ENCODE measurements at places on chromosomes 6 and 20. TPM values are rescaled to one million over a fixed set of nuclear protein-coding genes. Genes with fewer than 3 reads are reported as not detected.

- H3K4me3 ChIP-seq: no peak overlapping the region
- no peaks in the 10 kb centered on the region for H3K27me3 ChIP-seq
- no peaks in the 10 kb centered on the region for H3K36me3 ChIP-seq
Measured at GRCh38 chr20:57200882-57201695, 65.4 kb downstream of the BMP7 start.

DNA sequence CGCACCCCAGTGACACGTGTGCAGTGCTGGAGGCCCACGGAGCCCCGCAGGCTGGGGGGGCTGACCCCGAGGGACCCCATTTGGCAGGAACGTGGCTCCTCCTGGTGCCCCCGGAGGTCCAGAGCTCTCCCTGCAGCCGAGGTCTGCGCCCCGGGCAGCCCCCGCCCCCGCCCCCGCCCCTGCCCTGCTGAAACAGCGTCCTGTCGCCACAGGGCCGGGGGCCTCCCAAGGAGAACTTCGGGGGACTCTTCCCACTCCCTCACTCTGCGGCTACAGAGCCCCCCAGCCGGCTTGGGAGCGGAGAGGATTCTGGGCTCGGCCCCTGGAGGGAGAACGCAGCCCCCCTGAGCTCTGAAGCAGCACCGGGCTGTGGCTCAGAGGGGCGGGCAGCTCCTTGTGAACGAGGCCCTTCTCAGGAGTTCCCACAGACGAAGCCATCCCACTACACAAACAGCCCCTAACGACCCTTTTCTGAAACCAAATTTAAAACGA is 115.2 kb downstream of the DLL1 start:
- no peak overlapping the region for H3K27ac ChIP-seq
- no peak overlapping the region for H3K4me3 ChIP-seq
- H3K27me3 ChIP-seq: no peaks in the 10 kb centered on the region
- no peak for DNase-seq
- H3K4me1 ChIP-seq: no peaks in the 10 kb centered on the region

GRCh38 chr6:6287415-6287814 is 33.0 kb downstream of the F13A1 start:
- no peak for DNase-seq
- no peaks in the 10 kb centered on the region for H3K36me3 ChIP-seq
- no peaks in the 10 kb centered on the region for H3K4me1 ChIP-seq
- H3K4me3 ChIP-seq: no peak overlapping the region
- no peaks in the 10 kb centered on the region for H3K27me3 ChIP-seq
- no peak overlapping the region for H3K27ac ChIP-seq

Gene NDUFAF4
- total RNA-seq: 7.4 TPM

DNA sequence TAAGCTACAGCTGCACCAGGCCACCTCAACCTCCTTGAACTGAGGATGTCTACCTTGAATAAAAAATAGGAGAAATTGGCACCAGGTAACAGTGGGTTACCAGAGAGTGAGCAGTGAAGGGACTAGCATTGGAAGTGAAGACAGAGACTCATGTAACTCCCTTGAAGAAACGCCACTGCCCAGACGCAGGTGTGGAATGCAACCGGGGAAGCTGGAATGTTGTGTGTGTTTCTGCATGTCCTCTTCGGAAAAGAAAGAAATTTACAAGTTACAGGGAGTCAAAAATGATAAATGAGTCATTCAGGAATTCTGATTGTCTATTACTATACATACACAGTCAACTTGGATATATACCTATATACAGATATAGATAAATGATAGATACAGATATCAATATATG is 514.7 kb upstream of the AGPAT4 start:
- no peak overlapping the region for H3K27ac ChIP-seq
- H3K36me3 ChIP-seq: no peaks in the 10 kb centered on the region
- DNase-seq: no peak

DNA sequence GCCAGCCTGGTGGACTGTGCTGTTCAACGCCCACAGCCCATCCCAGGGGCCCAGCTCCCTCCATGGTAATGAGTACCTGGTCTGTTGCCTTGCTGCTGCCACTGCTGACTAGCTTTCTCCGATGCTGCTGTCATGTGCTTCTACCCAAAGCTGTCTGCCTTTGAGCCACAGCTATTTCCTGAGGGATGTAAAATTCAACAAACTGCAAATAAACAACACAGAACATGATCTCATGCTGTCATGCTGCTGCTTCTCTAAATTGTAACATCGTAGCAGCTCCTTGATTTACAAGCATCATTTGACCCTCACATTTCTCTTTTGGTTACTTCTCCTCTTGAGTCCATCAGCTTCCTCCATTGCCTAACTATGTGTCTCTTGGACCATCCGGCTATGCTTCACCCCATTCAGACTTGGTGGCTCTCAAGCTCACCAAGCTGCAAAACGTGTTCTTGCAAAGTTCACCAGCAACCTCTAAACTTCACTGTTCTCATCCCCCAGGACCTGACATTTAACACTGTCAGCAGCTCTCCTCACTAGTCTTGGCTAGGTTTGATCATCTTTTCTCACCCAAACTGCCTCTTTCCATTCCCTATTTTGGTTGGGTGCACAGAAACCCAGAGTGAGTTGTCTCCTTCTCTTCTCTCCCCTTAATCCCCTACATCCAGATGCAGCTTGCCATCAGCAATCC is 54.6 kb downstream of the FYN start:
- H3K27ac ChIP-seq: no peak overlapping the region
- peaks cover 6% of the 10 kb centered on the region for H3K4me1 ChIP-seq
- H3K27me3 ChIP-seq: no peaks in the 10 kb centered on the region
- DNase-seq: peak; percentile 34
- no peak overlapping the region for H3K4me3 ChIP-seq

DNA sequence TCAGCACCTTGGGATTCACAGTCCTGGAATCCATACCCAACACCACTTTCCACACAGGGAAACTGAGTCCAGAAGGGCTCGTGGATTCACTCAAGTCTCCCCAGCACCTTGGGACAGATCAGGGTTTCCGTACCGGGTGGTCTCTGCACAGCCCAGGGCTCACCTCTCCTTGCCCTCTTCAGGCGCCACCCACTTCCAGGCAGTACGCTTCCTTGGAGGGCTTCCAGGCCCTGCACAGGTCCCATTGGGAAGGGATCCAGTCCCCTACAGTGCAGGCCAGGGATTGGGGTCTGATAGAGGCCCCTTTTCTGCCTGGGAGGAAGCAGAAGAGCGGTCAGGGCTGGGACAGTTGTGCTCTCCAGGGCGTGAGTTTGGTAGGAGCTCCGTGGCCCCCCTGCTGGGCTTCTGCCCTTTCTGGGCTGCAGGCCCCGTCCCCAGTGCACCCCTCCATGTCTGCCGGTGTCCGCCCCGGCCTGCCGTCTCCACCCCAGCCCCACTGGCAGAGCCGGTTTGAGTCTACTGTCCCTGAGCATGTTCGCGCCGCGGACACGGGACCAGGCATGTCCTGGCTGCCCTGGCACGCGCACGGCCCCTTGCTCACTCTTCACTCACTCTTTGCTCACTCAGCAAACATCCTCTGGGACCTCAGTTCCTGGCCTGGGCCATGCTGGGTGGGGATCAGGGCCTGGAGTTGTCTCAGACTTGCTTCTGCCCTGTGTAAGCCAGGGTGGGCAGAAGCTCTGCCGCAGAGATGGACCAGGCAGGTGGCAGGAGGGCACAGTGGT is 12.6 kb downstream of the SRC start:
- H3K27ac ChIP-seq: no peak overlapping the region
- no peaks in the 10 kb centered on the region for H3K27me3 ChIP-seq
- DNase-seq: no peak
- no peaks in the 10 kb centered on the region for H3K36me3 ChIP-seq

- no peaks in the 10 kb centered on the region for H3K27me3 ChIP-seq
- no peak overlapping the region for H3K4me3 ChIP-seq
- peaks cover 18% of the 10 kb centered on the region for H3K36me3 ChIP-seq
- H3K4me1 ChIP-seq: peaks cover 3% of the 10 kb centered on the region
- DNase-seq: no peak
Measured at GRCh38 chr6:32845384-32845884, 1.6 kb upstream of the PSMB8 start.

DNA sequence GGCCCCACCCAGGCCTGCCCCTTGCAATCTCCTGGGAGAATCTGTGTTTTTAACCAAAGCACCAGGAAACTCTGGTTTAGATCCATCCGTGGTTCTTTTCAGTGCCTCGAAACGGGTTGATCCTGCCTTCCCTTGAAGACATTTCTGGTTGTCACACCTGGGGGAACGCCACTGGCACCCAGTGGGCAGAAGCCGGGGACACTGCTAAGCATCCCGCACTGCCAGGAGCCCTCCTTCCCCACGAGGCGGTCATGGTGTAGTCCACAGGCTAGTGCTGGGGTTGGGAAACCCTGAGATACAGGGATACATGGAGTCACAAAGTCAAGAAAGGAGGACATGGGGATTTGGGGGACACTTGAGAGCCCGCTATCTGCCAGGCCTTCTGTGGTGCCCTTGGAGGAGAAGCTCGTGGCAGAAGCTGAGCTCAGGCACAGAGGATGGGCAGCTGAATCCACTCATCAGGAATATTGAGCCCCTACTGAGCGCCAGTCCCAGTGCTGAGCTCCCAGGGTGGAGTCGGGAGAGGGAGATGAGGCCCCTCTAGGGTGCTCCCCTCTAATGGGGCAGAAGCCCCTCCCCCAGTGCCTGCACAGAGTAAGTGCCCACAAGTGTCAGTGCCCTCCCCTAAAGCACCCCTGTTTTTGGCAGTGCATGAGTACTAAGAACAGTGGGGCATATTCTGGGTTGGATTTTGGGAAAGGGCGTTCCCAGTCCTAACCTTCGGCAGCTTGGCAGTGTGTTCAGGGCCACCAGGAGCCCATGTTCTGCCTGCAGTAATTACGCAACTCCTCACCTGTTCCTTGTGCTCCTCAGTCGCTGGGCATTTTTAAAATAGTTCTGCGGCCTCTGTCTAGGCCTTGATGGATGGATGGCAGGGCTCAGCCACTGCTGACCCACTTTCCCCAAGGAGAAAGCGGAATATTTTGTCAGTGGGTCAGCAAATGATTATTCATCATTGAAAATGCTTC is 25.6 kb upstream of the PHACTR3 start:
- no peak overlapping the region for H3K27ac ChIP-seq
- H3K4me1 ChIP-seq: no peaks in the 10 kb centered on the region
- H3K36me3 ChIP-seq: no peaks in the 10 kb centered on the region
- no peak for DNase-seq

DNA sequence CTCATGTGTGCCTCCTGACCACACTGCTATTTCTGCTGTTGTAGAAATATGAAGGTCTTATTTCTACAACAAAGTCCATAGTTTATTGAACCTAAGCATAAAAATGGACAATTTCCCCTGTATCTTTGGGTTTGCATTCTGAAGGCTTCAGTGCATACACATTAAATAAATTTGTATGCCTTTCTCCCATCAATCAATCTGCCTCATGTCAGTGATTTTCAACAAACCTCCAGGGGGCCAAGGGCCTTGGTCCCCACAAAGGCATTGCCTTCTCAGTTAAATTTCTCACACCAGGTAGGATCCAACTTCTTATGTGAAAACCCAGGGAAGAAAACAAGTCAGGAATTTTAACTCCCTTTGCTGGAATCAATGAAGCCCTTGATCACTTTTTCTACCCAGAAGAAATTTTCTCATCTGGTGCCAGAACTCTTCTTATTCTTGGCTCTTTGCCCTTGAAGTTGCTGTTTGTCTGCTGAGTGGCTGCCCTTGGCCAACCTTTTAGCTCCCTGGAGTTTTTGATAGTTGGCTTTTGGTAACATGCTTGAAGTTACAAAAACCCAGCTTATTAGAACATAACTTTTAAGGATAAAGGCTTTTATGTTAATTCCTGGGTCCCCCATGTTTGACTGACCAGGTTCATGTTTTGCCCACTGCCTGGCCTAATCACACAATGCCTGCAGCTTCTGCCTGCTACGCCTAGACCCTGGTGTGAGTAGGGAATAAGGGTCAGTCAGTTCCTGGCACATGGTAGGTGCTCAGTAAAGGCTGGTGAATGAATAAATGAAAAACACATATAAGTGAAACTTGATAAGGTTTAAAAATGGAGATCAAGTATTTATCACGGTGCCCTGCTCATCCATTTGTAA is 37.0 kb downstream of the SHLD1 start:
- no peak overlapping the region for H3K27ac ChIP-seq
- H3K27me3 ChIP-seq: no peaks in the 10 kb centered on the region
- H3K4me3 ChIP-seq: no peak overlapping the region
- peak; percentile 66 for DNase-seq

- H3K27me3 ChIP-seq: no peaks in the 10 kb centered on the region
- H3K36me3 ChIP-seq: no peaks in the 10 kb centered on the region
- H3K4me3 ChIP-seq: no peak overlapping the region
- H3K27ac ChIP-seq: no peak overlapping the region
- DNase-seq: no peak
- H3K4me1 ChIP-seq: peaks cover 10% of the 10 kb centered on the region
Measured at GRCh38 chr6:54284161-54284860, 23.9 kb upstream of the TINAG start.

DNA sequence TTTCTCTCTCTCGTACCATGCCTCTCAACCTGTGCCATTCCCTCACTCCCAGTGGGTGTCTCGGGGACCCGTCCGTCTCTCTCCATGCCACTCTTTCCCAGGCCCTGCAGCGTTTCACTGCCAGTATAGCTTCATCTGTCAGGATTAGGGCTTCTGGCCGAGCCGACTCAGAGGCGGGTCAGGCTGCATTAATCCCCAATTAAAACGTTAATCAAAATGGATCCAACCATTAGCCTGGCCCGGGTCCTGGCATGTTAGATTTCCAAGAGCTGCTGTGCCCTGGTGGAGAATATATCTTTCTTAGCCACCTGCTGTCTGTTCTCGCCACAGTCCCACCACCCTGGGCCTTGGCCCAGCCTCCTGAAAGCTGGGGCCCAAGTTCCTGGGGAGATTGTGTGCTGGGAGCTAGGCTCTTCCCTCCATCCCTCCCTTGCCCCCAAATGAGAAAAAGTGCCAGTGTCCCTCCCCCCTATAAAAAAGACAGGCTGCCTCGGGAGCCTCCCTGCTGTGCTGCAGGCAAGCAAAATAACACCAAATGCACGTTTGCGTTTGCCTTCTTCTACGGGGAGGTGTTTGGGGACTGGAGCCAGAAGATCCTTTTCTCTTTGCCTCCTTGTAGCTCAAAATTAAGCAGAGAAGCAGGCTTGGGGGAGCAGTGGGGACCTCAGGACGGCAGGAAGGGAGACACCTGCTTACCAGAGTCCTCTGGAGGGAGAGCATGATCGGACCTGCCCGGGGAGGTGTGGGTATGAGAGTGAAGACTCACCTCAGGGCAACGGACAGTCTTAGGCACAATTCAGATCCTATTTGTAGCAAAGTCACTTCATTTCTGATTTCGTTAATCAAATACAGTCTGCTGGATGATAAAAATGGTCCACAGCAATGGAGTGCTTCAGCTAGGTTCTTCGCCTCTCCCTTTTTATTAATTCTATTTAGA is 3.0 kb downstream of the KCNG1 start:
- DNase-seq: no peak
- peaks cover 6% of the 10 kb centered on the region for H3K4me1 ChIP-seq
- peaks cover 18% of the 10 kb centered on the region for H3K27me3 ChIP-seq
- no peak overlapping the region for H3K4me3 ChIP-seq
- H3K27ac ChIP-seq: no peak overlapping the region
- no peaks in the 10 kb centered on the region for H3K36me3 ChIP-seq

Gene CGA
- total RNA-seq: not detected

DNA sequence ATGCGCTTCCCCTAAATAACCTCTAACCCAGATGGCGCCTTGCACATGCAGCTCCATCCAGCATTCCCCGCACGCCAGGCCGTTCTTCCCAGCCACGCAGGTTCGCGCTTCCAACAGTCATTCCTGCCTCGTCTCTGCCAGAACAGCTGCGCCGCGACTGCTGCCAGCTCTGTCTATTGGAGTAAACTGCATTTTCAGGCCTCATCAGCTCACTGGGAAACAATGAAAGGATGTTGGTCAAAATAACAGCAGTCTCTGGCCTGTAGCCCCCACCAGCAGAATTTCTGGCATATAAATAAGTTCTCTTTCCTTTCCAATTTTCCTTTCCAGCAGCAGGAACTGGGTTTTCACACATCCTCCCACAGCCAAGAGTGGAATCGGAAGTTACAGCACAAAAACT is 14.6 kb downstream of the NRSN1 start:
- H3K4me3 ChIP-seq: no peak overlapping the region
- no peak overlapping the region for H3K27ac ChIP-seq
- H3K4me1 ChIP-seq: no peaks in the 10 kb centered on the region
